Activated T-helper 17 cell treated with anti-CD3 and anti-CD28 coated beads, Interleukin-2, amount 50 U/mL, for 72 hours (primary cell): ENCODE measurements at places on chromosomes 5 and 9.

GRCh38 chr9:4982721-4983482 lies 2.2 kb upstream of the JAK2 start:
- no peak for ATAC-seq

GRCh38 chr9:36074870-36075532 lies 38.3 kb downstream of the RECK start:
- ATAC-seq = no peak

- no peak for ATAC-seq
Observed at GRCh38 chr9:114549697-114550330, 37.8 kb upstream of the ATP6V1G1 start.

DNA sequence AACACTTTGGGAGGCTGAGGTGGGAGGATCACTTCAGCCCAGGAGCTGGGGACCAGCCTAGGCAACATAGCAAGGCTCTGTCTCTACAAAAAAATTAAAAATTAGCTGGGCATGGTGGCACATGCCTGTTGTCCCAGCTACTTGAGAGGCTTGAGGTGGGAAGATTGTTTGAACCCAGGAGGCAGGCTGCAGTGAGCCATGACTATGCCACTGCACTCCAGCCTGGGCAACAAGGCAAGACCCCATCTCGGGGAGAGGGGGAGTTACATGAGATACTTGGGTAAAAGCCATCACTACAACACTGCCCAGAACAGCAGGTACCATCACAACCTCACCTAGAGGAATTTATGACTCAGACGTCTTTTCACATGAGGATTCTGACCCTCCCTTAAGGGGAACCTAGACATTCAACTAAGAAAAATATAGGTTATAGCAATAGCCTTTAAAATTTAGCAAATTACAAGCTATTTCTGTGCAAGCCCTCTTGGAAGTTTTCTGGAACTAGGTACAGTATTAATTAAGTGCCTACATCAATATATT lies 143.5 kb downstream of the NFIB start:
- no peak for ATAC-seq

DNA sequence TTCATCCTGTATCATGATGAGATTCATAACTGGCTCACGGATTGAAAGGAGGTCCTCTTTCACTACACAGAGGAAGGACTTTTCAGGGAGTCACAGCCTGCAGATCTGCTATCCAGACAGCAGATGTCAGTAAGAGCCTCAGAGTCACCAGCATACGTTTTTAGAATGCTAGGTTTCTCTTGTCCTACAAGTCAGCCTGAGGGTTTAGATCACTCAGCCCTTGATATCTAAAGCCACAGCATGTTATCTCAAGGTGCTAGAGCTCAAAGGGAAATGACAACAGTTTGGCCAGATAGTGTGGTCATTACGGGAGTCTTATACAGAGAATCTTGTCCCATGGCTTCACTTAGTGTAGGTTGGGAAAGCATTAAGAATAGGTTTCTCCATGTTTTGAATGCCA lies 30.9 kb upstream of the SLC46A2 start:
- ATAC-seq = no peak

GRCh38 chr9:6194934-6195333 lies 20.7 kb upstream of the IL33 start:
- ATAC-seq = no peak

DNA sequence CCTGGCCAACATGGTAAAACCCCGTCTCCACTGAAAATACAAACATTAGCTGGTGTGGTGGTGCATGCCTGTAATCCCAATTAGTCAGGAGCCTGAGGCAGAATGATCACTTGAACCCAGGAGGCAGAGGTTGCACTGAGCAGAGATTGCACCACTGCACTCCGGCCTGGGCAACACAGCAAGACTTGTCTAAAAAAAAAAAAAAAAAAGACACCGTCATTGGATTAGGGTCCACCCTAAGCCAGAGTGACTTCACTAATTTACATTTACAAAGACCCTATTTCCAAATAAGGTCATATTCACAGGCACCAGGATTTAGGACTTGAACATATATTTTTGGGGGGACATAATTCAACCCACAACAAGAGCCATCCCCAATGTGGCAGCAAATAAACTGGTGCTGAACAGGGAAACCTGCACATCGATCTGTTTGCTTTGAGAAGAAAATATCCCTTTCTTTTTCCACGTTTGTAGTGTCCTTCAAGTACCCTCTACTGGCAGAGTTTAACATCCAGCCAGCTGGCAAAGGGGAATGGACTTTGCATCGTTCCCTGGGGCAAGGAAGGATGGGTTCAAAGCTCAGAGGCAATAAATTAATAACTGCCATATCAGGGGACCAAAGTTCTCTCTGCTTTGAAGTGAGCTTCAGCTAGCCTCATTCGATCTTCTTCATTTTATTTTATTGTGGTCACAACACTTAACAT lies 3.7 kb upstream of the DNAJC25 start:
- no peak for ATAC-seq
